Hepatic stellate cell (primary cell): ENCODE measurements at places on chromosomes 4 and X.

DNA sequence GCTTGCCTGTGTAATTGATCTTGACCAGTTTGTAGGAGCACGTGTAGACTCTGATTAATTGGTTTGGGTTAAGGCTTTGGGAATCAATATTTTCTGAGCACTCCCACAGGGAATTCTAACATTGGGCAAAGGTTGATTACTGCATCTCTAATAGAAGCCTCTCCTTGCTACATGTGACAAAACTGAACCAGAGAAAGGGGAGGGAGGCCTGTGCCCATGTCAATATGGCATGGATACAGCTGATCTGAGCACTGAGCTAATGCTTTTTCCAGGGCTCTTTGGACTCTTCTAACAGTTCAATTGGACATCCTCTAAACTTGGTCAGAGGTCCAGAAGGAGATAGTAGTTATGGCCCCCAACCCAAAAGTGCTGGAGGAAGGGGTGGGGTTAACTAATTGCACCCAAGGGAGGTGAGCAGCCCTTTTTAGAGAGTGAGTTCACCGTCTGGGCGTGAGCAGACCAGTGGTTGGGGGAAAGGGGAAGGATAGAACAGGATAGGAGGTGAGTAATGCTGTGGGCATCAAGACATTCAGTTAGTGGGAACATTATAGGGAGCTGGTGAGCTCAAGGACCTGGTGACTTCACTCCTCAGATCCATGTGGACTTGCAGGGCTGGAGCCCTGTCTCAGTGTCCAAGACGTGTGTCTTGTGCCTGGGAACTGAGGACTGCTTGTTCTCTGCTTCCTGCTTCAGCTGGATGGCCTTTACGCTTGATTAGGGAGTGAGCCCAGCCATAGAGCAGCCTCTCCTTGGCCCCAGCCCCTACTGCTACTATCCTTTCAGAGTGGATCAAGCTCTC lies 22.8 kb downstream of the MSN start:
- peak; percentile 61 for DNase-seq

GRCh38 chr4:48944756-48945241 lies 38.2 kb upstream of the OCIAD2 start:
- DNase-seq = no peak

GRCh38 chr4:155638195-155638965 lies 28.3 kb upstream of the GUCY1A1 start:
- no peak for DNase-seq

DNA sequence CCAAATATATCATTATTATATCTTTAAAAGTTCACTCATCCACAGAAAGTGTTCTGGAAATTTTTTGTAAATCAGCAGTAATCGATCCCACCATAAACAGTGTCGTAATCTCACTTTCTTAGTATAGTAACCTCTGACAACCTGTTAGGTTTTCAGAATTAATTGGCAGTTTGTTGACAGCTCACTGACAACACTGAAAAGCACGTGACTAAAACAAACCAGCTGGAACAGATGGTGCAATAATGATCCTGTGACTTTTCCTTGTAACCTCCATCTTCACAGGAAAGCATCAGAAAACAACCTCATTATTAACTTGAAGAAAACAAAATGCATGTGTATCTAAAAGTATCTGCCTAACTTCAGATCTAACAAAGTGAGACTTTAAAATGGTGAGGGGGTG lies 48.5 kb downstream of the FSTL5 start:
- DNase-seq = no peak

DNA sequence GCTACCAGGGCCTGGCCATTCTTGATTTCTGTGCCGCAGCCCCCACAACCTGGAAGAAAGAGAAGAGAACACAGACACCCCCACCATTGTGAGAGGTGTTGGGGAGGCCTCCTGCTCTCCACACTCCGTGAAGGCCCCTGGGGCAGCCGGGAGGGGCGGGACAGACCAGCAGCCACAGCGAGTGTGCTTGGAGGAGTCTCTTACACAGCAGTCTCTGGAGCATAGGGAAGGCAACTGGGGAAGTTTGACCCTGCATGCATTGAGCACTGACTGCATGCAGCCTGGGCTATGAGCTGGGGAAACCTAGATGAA lies 77.9 kb downstream of the ABLIM2 start:
- no peak for DNase-seq

GRCh38 chr4:7777017-7777710 lies 162.5 kb downstream of the AFAP1 start:
- no peak for DNase-seq

DNA sequence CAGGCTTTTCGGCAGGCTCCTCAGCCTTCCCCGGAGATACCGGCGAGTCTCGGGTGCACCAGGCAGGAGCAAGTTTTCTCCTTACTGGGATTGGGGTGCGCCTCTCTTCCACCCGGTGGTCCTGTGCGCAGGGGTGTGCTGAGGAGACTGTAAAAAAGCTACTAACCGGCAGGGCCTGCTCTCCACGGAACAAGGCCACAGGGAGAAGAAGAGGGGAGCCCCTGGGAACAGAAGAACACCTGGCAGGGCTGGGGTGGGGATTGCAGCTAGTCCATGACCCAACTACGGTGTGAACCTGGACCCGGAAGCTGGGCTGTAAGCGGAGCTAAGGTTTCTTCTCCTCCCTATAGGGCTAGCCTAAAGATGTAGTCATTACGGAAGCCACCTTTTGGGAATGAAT lies 17.7 kb upstream of the ZIC3 start:
- DNase-seq = no peak

- no peak for DNase-seq
Observed at GRCh38 chr4:134326866-134327265, 125.3 kb upstream of the PABPC4L start.

- no peak for DNase-seq
Observed at GRCh38 chr4:172412851-172413580, 599.8 kb downstream of the GALNTL6 start.

DNA sequence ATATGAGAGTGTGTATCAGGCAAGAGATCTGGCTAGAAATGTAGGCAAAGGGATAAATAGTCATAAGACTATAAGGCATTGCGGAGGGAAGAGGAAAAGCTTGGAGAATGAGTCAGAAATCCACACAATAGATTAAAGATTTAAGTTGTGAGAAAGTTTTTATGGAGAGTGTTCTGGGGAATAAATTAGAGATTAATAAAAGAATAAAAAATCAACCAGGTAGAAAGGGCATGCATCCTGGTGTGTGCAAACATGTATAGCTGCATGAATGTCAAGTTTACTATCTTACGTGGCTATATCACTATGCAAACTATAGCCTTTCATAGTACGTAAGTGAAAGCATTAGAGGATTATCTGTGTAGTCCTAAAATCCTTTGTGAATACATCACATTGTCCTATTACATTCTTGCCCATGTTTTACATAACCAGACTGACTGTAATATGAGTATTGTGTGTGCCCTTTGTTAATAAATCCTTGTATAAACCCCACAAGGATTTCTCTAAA lies 36.9 kb downstream of the SNCA start:
- no peak for DNase-seq

DNA sequence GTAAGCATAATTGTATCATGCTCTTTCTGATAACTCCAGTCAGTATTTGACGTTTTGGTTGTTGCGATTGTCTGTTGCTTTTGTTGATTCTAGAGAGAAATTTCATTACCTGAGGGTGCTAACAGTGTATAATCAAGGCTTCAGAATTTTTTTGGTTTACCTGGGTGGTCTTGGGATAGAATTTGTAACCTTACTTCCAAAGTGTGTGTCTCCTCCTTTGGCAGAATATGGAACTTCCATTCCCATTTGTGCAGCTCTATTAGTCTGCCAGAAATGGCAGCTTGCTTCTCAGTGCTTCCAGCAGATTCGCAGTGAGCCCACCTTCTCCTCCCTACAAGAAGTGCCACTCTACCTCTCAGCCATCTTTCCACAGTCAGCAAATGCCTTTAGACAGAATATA lies 5.3 kb downstream of the COPS4 start:
- no peak for DNase-seq

DNA sequence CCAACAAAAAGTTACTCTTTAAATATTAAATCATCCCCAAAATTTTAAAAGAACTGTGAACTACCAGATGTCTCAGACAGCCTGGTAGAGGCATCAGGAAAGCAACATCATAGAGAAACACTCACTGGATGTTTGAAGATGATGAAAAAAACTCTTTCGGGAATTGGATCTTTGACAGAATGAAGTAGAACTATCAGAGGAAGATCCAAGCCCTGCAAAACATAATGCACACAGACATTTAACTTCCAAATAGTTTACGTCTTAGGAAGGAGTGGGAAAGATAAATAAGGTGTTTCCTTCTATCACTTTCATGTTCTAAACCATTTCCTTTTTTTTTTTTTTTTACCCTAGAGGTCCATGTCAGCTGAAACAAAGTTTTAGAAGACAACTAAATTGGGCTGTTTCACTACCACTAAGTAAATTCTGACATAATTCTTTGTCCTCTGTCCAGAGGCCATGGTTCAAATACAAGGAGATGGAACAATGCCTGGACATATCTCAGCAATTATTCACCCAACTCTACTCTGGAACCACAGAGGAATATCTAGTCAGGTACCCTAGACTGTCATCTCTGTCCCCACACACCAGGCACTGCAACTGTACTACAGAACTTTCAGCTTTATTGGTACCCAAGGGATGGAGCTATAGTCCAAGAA lies 217.7 kb upstream of the INTU start:
- no peak for DNase-seq

- DNase-seq = no peak
Observed at GRCh38 chr4:112954286-112954685, 95.2 kb upstream of the ANK2 start.

GRCh38 chr4:45423896-45424295 lies 697.5 kb upstream of the GNPDA2 start:
- DNase-seq = no peak

- no peak for DNase-seq
Observed at GRCh38 chrX:11641349-11642065, 24.2 kb downstream of the ARHGAP6 start.

DNA sequence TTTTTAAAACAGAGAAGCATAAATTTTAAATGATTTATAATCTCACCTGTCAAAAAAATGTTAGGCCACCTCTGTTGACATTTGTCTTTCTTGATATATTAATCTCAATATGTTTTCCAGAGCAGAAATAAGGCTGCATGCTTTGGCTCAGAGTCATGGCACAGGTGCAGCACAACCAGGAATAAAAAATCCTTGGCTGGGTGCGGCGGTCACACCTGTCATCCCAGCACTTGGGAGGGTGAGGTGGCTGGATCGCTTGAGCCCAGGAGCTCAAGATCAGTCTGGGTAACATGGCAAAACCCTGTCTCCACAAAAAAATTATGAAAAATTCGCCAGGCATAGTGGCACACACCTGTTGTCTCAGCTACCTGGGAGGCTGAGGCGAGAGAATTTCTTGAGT lies 18.1 kb downstream of the CPLX1 start:
- DNase-seq = no peak

DNA sequence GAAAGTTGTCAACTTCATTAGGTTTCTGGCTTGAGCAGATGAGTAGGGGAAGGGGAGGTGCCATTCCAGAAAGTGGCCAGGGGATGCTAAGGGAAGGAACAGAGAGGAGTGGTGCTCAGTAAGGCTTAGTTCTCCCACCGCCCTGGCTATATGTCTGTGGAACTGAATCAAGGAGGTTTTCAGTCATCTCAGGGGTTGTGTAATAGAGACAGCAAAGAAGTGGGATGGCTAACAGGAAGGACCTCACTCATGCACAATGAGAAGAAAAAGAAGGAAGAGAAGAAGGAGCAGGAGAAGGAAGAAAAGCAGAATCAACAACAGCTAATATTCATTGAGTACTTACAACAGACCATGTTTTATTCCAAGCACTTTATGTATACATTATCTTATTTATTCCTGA lies 368.7 kb downstream of the MID1IP1 start:
- DNase-seq = no peak

- DNase-seq = no peak
Observed at GRCh38 chr4:72283357-72283756, 251.6 kb downstream of the NPFFR2 start.

- DNase-seq = no peak
Observed at GRCh38 chrX:23936180-23936579, 28.4 kb downstream of the CXorf58 start.

GRCh38 chr4:116361790-116362189 lies 723.6 kb downstream of the TRAM1L1 start:
- DNase-seq = no peak

DNA sequence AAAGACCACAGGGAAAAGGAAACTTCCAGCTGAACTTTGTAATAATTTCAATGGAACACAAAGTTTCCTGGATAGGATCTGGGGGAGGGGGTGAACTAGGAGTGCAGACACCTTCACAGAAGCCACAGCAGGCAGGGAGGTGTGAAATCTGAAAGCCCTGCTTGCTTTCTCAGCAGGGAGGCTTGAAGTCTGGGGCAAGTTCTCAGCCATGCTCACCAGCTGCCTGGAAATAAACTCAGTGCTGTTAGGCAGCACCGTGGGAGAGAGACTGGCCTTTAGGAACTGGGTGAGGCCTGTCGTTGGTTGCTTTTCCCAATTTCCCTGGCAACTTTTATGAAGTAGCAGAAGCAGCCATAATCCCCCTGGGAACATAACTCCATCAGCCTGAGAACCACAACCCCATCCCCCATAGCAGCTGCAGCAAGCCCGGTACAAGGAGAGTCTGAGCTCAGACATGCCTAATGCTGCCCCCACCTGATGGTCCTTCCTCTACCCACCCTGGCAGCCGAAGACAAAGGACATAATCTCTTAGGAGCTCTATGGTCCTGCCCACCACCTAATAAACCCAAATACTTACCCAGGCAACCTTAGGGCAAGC lies 39.2 kb upstream of the NMU start:
- no peak for DNase-seq

DNA sequence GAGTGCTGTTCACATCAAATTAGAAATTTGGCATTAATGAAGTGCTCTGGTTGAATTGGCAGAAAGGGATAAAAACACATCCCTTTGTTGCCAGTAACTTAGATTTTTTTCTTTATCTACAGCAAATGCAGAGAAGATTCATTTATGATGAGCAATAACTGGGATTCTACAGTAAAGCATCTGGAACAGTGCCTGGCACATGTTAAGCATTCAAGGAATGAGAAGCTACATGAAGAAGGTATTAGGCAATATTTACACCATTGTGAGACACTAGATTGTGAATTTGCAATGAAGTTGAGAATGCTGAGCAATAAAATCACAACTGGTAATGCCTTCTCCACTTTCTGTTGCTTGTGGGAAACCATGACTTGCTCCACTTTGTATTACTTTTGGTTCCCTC lies 33.5 kb downstream of the PCDH19 start:
- no peak for DNase-seq

DNA sequence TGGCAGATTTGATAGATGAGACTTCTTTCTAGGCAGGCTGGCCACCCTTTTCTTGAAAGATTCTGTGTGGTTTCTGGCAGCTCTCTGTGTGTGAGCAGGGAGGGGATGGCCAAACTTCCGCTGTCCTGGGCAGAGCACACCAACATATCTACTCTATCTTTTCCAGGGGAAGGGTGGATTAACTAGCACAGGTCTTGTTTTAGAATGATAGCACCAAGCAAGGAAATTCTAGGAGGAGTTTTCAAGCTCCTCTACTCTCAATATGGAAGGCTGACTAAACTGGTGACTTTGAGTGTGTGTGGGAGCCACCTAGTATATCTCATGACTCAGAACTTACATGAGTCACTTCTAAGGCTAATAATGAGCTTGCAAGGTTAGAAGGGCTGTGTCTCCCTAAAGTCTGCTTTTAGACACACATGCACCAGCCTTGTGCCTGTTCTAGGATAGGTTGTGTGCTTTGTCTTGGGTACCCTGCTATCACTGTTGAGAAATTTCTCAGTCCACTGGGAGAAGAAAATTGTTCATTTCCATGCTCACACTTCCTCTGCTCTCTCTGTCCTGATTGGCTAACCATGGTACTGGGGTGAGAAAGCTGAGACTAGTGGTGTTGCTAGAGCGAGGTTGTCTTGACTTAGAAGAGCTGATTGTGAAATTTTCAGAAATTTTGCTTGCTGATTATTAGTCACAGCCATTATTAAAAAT lies 72.9 kb downstream of the YIPF6 start:
- peak; percentile 22 for DNase-seq
